Motor neuron (in vitro differentiated cells): ENCODE measurements at places on chromosomes 5 and 9. TPM values are rescaled to one million over a fixed set of nuclear protein-coding genes. Genes with fewer than 3 reads are reported as not detected.
A peak's percentile ranks its signal among the peaks of the same experiment; 100 is the strongest.

Gene NUP155
- total RNA-seq = 23.5 and 28.1 TPM in 2 replicates

Gene PARP8
- total RNA-seq = 4.0 and 5.4 TPM in 2 replicates

DNA sequence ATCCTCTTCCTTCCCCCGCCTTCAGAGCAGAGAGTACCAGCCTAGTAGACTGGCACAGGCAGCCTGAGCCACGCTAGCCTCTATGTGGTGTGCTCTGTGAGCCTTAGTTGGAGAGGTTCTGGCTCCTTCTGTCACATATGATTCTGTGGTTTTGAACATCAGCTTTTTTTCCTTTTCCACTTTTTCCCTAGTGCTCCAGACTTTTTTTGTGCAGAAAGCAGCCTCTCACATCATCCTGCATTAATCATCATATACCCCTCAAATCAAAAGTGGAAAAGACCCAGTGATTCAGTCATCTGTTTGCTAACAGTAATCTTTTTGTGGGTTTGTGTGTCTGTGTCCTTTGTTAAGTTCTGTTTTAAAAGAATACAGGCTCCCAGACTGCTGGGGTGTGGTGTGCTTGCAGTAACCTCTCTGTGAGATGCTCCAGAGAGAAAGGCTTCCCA lies 663.9 kb upstream of the RGMB start:
- ATAC-seq = no peak

DNA sequence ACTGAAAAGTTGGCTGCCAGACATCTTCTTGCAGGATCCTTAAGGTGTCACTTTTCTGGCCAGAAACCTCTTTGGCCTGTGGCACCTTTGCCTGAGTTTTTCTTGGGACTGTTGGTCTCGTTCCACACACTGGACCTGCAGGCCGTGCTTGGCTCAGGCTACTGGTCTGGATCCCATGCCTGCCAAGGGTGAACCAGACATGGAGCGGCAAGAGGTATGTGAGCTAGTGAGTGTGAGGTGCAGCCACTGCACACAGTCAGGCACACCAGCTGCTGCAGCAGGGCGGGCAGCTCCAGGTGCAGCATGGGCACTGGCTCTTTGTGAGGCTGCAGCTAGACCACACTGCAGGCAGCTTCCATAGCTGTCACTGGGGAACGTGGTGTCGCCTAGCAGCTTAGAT lies 47.9 kb downstream of the NDUFAF2 start:
- ATAC-seq = no peak

- ATAC-seq = peak; percentile 83
Observed at GRCh38 chr5:160312134-160312959, at the start of gene CCNJL. Gene CCNJL, minus strand, starts transcription at chr5:160312564. Its CDS starts 641 bp downstream, at chr5:160311923.

- no peak for ATAC-seq
Observed at GRCh38 chr9:101592788-101593187, 2.0 kb downstream of the PPP3R2 start.

DNA sequence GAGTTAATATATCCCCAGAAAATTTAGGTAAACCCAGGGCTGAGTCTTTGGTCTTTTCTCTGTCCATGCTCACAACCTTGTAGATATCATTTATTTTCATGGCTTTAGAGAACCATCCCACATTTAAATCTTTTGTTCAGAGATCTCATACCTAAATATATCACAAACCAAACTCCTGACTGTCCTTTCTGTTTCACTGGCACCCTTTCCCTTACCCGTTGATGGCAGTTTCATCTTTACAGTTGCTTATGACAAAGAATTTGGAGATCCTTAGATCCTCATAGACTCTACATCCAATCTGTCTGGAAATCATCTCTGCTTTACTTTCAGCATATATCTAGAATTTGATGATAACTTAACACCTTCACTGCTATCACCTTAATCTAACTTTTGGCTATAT lies 19.2 kb downstream of the RNF180 start:
- no peak for ATAC-seq

DNA sequence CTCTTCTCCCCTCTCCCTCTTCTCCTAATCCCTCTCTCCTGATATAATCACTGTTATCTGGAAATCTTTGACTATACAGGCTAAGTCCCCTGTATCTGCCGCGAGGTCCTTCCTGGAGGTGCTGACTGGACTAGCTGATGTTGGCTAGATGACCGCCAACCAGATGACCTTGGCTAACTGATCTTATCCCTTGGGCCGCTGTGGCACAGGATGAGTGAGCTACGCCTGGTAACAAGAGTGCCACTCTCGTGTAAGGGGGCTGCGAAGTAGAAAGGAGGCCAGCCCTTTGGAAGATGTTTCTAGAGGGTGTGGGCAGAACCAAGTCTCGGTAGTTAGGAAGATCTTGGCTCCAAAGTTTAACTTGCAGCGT lies 345 bp upstream of the PRRC1 start:
- peak; percentile 44 for ATAC-seq

GRCh38 chr5:1651250-1651649 lies 127.5 kb upstream of the LPCAT1 start:
- ATAC-seq = no peak

DNA sequence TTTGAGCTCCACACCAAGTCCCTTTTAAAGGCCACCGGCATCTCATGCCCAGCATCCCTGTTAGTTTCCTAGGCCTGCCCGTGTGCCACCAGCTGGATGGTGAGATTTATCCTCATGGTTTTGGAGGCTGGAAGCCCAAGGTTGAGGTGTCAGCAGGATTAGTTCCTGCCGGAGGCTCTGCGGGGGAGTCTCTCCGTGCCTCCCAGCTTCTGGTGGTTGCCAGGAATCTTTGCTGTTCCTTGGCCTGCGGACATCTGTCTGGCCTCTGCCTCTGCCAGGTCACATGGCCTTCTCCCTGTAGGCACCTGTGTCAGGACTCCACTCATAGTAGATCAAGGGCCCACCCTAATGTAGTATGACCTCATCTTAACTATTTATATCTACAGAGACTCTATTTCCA lies 45.4 kb downstream of the JADE2 start:
- no peak for ATAC-seq
